ENCODE measurements at places on chromosomes 1 and 21. TPM values are rescaled to one million over a fixed set of nuclear protein-coding genes. Genes with fewer than 3 reads are reported as not detected.

Gene TMPRSS15
- polyA plus RNA-seq, result not detected

Gene MROH9
- polyA plus RNA-seq, result not detected

Gene GPA33
- 0.74 TPM for polyA plus RNA-seq

Gene SELL
- not detected for polyA plus RNA-seq

Gene CAPZA1
- polyA plus RNA-seq, result 48.9 TPM

Gene ANKRD35
- 1.6 TPM for polyA plus RNA-seq

Gene SEMA4A
- 10.6 TPM for polyA plus RNA-seq

Gene RIPK4
- 2.7 TPM for polyA plus RNA-seq

Gene FMN2
- polyA plus RNA-seq, result 0.31 TPM

Gene EVI5
- polyA plus RNA-seq, result 1.7 TPM

Gene GCLM
- polyA plus RNA-seq, result 1.6 TPM

Gene CGN
- 20.4 TPM for polyA plus RNA-seq

Gene AK2
- 110 TPM for polyA plus RNA-seq

Gene TMEM167B
- 3.5 TPM for polyA plus RNA-seq

Gene EFNA1
- 14.6 TPM for polyA plus RNA-seq

Gene NBPF10
- 0.20 TPM for polyA plus RNA-seq

Gene DTL
- polyA plus RNA-seq, result 36.0 TPM
